ENCODE measurements at places on chromosomes 6 and 20.
A peak's percentile ranks its signal among the peaks of the same experiment; 100 is the strongest.

GRCh38 chr20:19024296-19025035 lies 188.0 kb upstream of the SLC24A3 start:
- DNase-seq = no peak

- no peak for DNase-seq
Observed at GRCh38 chr6:141057761-141058160, 1075.0 kb upstream of the GJE1 start.

GRCh38 chr6:15340775-15341174 lies 94.9 kb downstream of the JARID2 start:
- no peak for DNase-seq

- DNase-seq = no peak
Observed at GRCh38 chr20:12928358-12928754, 80.4 kb upstream of the SPTLC3 start.

- no peak for DNase-seq
Observed at GRCh38 chr6:117226778-117227177, 38.6 kb upstream of the VGLL2 start.

DNA sequence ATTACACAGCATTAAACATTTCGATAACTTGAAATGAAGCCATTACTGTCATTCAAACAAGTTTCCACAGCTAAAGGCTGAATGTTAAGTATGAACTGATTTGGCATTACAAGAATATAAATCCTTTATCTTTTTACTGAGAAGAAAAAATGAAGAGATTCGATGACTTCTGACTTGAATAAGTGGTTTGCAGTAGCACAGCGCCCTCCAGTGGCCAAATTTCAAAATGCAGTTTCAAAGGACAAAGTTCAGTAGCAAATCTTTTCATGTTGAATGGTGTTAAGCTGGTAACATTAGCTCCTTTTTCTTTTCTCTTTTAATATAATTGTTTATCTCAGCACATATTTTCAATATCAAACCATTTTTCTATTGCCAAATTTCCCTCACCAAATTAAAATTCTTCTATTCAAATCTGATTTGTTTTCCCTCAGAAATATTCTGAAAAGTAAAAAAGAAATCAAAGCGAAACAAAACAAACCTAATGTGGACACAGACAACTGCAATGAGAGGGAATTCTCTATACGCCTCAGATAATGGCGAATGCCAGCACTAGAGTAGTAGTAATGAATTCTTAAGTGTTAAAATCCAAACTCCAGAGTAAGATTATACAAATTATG lies 145.7 kb downstream of the BTBD9 start:
- peak; percentile 83 for DNase-seq

Data from activated gamma-delta T cell treated with Interleukin-2 at 50 U/mL for 16 hours (primary cell).